Left lung (tissue), 14 donors: ENCODE measurements at places on chromosomes 7 and 10. TPM values are rescaled to one million over a fixed set of nuclear protein-coding genes. Genes with fewer than 3 reads are reported as not detected.

BTBD16 gene
- 0.86 TPM for total RNA-seq

CALY gene
- total RNA-seq: not detected

DNA sequence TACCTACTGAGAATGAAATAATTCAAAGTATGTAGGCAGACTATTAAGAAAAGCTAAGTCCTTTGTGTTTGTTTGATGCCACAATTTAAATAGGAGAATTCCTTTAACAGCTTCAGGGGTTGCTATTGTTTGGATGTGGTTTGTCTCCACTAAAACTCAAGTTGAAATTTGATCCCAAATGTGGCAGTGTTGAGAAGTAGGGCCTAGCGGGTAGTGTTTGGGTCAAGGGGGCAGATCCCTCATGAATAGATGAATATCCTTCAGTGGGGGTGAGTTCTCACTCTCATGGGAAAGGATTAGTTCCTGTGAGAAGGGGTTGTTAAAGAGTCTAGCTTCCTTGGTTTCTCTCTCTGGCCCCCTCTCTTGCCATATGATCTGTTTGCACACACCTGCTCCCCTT, 97.0 kb downstream of the HGF start:
- no peaks in the 10 kb centered on the region for H3K36me3 ChIP-seq
- no peak overlapping the region for H3K4me3 ChIP-seq
- no peak overlapping the region for H3K27ac ChIP-seq
- no peaks in the 10 kb centered on the region for H3K4me1 ChIP-seq

DNA sequence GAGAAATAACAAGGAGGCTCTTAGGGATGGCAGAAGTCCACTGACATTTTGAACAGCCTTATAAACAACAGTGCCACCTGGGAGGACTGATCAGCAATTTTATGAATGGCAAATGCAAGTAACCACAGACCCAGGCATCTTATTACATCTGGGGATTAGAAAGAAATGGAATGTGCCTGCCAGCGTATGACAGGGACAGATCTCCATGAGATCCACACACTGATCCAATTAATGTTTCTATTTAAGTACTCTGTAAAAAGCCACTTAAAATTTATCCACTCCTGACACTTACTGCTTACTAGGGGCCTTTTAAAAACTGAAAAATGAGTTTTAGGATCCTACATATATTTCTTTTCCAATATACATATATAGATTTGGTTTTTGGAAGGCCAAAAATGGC, 28.6 kb downstream of the PARD3 start:
- no peaks in the 10 kb centered on the region for H3K36me3 ChIP-seq
- H3K27me3 ChIP-seq: no peaks in the 10 kb centered on the region
- no peak overlapping the region for H3K4me3 ChIP-seq
- no peak for DNase-seq
- peaks cover 5% of the 10 kb centered on the region for H3K4me1 ChIP-seq
- no peak overlapping the region for H3K27ac ChIP-seq

PALD1 gene
- total RNA-seq: 10.8 TPM

DNA sequence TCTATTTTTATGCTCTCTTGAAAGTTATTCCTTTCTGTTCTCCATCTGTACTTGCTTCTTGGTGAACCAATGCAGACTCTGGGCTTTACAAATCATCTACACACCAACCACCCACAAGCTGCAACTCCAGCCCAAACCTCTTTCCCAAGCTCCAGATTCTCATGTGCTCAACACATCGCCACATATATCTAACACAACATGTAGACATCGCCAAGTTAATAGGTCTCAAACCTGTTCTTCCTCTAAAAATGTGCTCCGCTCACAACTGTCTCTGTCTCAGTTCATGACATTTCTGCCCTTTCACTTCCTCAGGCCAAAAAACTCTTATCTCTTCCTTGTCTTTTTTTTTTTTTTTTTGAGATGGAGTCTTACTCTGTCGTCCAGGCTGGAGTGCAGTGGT, 95.7 kb upstream of the EEPD1 start:
- no peak overlapping the region for H3K4me3 ChIP-seq
- no peaks in the 10 kb centered on the region for H3K4me1 ChIP-seq
- no peak for DNase-seq
- H3K27me3 ChIP-seq: no peaks in the 10 kb centered on the region
- H3K27ac ChIP-seq: no peak overlapping the region

DNA sequence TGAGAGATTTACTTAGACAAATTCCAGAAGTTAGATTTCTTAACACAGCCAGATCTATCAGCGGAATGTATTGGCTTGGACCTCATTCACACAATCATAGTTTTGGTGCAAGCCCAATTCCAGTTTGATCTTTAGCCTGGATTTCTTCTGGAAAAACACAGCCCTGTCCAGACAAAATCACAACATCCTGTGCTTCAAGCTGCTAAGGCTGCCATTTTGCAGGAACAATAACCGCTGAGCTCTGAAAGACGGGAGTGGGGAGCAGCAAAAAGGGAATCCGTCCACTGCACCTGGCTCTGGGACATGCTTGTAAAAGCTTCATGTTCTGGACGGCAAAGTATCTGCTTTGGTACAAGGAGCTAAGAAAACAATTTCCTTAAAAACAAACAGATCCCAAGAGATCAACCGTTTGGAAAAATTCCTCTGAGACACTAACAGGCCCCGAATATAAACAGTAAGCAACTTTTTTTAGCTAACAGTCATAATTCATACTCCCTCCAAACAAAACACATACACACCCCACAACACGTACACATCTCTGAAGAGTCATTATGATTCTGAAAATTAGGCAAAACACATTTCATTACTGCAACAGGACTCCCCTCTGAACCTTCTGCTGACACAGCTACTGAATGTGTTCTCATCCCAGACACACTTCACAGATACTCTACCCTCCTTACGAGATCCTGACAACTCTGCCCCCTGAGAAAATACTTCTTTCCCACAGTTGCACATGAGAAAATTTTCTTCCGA, 32.4 kb downstream of the ITIH5 start:
- no peak overlapping the region for H3K4me3 ChIP-seq
- no peak overlapping the region for H3K27ac ChIP-seq
- no peaks in the 10 kb centered on the region for H3K4me1 ChIP-seq
- no peaks in the 10 kb centered on the region for H3K36me3 ChIP-seq
